COLO829 (cell line): ENCODE measurements at places on chromosomes 13 and 19.
A peak's percentile ranks its signal among the peaks of the same experiment; 100 is the strongest.

DNA sequence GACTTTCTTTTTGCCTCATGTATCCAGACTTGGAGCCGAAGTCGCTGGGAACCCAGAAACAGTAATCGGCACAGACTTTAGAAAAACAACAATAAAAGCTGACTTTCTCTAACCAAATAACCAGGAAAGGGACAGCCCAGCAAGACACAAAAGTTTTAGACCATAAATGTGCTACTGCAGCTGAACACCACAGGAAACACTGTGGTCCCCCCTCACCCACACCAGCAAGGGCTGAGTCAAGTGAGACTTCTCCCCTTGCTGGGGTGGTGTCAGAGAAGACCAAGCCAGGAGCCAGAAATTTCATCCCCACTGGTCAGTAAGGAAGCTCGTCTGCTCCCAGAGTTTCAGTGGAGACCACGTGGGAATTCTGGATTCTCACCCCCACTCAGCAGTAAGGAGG is 70.6 kb downstream of the ESD start:
- DNase-seq = no peak

DNA sequence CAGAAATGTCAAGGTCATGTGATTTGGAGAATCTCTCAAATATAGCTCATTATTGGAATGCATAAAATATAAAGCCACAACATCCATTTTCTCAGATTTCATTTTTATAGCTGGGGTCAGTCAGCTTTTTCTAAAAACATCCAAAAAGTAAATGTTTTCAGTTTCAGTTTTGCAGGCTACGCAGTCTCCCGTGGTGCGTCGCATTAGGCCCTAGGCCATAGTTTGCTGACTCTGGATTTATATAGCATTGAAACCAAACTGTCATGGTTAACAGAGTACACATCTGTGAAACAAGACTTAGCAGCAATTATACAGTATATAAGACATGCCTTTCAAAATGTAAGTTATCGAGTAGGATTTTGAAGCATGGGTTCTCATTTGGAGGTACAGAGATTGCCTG is 140.0 kb downstream of the IRS2 start:
- DNase-seq = no peak

DNA sequence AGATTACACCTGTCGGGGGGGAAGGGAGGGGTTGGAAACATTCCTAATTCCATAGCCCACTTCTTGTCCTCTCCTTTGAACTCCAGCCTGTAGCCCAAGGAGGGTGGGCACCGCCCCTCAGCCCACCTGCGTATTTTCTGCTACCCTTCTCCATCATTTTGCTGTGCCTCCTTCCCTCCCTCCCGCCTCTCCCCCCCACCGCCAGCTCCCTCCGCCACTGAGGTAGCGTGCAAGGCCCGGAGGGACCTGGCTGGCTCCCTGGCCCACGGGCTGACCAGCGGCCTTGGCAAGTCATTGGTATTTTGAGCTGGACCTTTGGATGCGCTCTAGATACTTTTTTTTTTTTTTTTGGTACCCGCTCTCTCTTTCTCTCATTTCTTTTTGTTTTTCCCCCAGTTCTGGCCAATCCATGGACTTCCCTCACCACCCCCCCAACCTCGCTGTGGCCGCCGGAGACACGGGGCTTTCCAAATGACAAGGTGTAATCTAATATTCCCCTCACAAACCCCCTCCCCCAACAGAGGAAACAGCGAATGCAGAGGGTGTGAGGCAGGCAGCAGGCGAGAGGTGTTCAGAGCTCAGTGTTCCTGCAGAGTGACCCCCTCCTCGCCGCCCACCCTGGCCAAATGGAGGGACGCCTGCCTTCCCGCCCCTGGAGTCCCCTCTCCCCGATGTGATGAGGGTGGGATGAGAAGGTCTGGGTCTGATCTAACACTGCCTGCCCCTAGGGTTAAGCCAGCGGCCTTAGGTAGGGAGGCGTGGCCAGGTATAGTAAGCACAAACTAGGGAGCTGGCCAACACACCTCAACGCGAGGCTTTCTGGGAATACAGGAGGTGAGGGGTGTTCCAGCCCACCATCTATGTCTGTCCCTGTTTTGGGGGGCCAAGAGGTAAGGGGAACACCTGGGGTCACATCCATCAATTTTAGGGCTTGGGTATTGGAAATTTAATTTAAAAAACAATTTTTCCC is 89.2 kb downstream of the PTPRS start:
- no peak for DNase-seq

- DNase-seq = no peak
These were observed 5.9 kb downstream of the BRME1 start for GRCh38 chr19:13899912-13900584.

DNA sequence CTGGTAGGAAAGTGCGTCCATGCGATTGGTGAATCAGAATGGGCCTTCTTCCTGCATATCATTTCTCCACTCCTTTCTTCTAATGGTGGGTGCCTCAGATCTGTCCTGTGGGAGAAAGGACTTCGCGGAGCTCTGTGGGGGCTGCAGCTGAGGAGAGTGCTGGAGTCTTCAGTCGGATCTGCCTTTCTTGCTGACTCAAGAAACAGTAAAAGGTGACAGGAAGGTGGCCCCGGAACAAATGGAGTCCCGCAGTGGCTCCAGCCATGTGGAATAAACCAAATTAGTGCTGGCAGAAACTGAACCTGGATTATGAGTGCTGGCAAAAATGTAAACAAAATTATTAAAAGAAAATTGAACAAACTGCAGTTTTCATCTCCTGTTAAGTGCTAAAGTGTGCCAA is 15.1 kb upstream of the GAS6 start:
- no peak for DNase-seq

- no peak for DNase-seq
These were observed 311.8 kb downstream of the TSHZ3 start for GRCh38 chr19:31037286-31037980.

DNA sequence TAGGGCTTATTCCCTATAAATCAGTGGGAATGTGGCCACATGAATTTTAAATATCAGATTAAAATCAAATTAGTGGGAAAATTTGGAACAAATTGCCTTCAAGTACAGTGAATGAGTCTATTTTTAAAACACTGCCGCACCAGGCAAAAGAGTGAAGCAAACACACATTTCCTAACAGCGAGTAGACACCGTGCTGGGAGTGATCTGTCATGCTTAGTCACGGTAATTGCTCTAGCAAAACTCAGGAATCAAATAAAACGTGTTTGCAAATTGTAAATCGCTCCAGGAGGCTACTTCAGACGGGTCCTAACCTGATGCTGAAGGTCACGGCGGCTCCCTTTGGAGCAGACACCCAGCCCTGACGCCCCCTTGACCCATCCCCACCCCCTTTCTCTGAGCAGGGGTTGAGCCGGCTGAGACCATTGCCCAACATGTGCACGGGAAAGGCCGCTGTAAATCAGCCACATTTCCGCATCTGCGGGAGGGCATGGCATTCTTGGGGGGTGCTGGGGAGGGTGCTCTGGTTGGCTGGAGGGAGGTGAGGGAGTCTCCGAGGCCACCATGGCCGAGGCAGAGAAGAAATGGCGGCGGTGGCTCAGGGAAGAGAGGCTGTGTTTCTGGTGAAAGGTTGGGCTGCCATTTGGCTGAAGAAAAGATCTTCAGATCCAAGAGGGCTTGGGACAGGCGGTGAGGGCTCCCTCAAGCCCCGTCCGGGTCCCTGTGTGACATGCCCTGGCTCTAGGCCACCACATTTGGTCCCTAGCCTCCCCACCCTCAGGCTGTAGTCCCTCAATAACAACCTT is 8.9 kb downstream of the CEBPA start:
- DNase-seq = peak; percentile 16

DNA sequence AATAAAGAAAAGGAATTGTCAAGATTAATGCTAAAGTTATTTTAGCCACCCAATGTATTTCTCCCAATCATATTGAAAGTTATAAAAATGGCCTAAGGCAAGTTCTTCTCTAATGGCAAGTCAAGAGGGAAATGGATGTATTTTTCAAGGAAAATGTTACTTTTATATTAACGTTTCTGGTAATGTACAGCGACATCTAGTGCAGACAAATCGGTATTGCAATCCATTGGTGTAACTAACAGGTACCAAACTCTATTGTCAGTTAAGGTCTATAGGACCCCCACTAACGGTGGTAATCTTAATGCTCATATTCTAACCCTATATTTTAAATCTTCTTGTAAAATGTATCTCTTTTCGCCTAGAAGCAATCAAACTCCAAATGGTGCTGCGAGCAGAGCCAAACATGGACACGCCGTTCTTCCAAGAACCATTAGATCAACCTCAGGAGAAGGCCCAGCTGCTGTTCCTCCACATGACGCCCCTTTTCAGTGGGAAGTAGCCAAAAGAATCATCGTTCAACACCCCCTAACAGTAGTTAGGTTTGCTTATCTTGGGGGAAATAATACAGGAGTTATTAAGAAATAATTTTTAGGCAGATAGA is 98.5 kb upstream of the PABPC3 start:
- peak; percentile 40 for DNase-seq

DNA sequence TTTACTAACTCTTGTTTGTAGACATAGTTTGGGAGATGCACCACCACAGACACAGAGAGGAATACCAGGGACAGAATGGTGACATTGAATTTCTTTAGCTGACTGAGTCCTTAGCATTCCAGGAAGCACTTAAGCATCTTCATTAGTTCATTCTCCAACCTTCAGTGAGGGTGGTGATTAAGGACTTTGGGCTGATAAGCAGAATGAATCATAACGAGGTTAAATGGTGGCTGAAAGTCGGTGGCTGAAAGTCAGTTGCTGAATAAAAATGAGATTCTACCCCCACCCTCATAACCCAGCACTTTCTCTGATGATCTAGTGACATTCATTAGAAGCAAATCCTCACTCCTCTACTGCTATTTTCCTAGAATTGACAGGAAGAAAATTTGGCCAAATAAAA is 10.6 kb downstream of the PCDH8 start:
- DNase-seq = no peak

- DNase-seq = no peak
These were observed 42.1 kb upstream of the TPM4 start for GRCh38 chr19:16034180-16034579.

DNA sequence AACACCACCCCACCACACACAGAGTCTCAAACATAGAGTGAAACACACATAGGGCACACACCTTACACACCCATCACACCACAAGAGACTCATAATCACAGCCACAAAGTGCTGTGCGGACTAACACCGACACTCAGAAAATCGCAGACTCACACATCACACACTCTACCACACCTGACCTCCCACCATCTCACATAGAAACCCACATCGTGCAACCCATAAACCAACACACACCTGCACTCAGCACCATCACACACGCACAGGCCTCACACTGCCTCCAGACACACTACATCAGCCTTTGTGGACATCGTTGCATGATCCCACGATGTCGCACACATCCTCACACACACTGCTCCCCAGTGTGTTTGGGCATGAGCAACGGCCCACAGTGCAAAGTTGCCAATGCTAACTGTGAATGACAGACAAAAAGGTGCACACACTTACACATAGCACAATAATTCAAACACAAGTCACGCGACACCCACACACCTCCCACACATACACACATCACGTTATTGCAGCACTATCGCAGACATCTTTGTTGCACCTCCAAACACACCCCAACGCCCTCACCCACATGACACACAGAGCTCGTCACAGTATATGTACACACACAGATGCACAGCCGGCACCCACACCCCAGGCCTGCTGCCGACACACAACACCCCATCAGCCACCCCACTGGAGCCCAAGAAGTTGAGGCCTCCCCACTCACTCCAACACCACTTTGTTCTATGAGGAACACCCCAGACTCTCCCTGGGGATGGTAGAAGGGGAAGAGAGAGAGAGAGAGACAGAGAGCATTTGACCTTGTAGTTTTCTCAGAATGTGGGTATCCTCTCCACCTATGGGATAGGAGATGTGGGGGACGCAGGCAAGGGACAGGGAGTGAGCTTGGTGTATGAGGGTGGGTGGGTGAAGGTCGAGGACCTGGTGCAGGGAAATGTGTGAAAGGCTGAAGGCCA is 1.2 kb upstream of the ATP1A3 start:
- DNase-seq = no peak

DNA sequence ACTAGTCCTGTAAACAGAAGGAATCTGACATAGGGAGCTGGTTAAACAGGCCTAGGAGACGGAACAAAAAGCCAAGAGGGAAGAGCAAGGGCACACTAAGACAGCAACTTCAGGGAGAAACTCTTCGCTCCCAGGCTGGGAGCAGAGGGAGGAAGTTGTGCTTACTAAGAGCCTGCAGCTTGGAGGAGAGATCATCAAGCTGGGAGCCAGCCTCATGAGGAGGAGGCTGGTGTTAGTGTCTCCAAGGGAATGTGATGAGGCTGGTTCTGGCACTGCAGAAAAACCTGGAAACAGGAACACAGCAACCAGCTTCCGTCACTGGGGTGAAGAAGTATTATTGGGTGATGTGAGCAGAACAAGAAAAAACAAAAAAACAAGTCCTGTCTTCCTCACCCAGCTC is 1027.3 kb downstream of the UQCRFS1 start:
- DNase-seq = no peak

GRCh38 chr13:21852043-21852442 is 181.2 kb downstream of the FGF9 start:
- no peak for DNase-seq

- no peak for DNase-seq
These were observed 416.5 kb downstream of the EFNB2 start for GRCh38 chr13:106118996-106119395.

GRCh38 chr19:33052352-33052972 is 12.2 kb downstream of the RHPN2 start:
- DNase-seq = no peak

GRCh38 chr13:30142486-30143211 is 164.7 kb downstream of the KATNAL1 start:
- DNase-seq = peak; percentile 98

DNA sequence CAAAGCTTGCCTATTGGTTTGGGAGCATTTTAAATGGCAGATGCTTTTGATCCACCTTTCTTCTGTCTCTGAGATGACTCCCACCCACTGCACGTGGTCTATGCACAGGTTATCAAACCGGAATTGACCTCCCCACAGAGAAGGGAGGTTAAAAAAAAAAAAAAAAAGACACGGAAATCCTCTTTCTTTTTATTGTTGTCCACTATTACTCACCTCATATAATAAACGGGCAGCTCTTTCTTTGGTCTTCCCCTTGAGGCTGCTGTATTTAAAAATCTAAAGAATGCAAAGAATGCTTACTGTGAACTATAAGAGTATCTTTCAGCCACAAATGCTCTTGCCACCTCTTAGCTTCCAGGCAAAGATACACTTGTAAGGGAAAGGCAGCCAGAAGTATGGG is 329.7 kb downstream of the NDFIP2 start:
- peak; percentile 51 for DNase-seq

- no peak for DNase-seq
These were observed 33.6 kb downstream of the ATP7B start for GRCh38 chr13:51977625-51978024.

GRCh38 chr13:24064371-24064770 is 96.1 kb upstream of the SPATA13 start:
- DNase-seq = no peak

DNA sequence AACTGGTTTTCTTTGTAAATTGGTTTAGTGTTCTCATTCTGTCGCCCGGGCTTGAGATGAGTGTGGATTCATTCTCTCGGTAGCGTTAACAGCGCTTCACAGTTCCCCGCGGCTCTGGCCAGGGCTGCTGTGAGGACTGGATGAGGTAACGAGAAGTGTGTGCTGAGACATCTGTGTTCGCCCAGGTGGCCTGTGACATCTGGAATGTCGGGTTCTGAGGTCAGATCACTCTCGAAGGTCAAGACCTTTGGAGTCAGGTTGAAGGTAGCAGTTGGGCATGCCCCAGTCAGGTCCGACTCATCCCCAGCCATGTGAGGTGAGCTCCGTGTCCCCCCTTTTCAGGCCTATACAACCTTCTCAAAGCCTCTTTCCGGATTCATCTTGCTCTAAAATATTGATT is 13.4 kb upstream of the TUBGCP3 start:
- DNase-seq = no peak
